ENCODE measurements at places on chromosomes 3 and 15.

GRCh38 chr3:107994956-107995715, 95.7 kb downstream of the CD47 start:
- DNase-seq, result no peak

GRCh38 chr3:63988943-63989342, 34.4 kb downstream of the PSMD6 start:
- DNase-seq, result no peak

GRCh38 chr3:179958143-179958542, 78.6 kb downstream of the PEX5L start:
- no peak for DNase-seq

GRCh38 chr15:33975022-33975565, 6.8 kb downstream of the CHRM5 start:
- no peak for DNase-seq

DNA sequence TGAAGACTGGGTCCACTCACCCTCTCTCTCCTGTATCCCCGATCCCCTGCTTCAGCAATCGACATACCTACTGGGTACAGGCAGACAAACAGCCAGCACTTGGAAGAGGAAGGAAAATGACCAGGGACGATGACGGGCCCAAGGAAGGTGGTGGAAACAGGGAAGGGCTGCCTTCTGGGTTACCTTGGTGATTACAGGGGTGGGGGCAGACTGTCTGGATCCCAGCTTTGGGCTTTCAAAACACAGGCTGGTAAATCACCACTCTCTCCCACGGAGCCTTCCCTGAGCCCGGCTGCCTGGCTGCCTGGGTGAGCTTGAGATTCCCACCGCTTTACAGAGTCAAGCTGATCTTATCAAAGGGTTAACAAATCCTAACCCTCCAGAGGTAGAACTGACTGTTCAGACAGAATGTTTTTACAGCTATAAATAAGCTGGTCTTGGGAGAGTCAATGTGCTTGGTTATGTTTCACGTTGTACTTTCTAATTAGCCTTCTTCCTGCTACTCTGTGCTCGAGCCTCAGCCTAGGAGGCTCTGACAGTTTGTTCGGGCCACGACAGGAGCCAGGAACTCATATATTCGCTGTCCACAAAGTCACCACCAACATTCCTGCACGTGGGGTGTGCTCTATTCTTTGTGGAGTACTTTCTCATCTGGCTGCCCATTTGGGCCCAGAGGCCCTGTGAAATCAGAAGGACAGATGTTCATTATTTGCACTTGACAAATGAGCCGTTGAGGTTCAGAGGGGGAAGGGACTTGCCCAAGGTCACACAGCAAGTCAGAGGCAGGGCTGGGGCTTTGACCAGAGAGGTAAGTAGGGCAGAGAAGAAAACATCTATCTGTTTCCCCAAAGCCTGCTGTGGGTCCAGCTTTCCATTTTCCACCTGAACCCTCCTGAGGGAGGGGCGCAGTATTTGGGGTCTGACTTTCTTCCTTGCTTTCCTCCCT, 63.5 kb downstream of the FEM1B start:
- peak; percentile 62 for DNase-seq

GRCh38 chr3:188001093-188001492, 152.9 kb upstream of the LPP start:
- no peak for DNase-seq

- no peak for DNase-seq
These were observed 7.7 kb downstream of the IGDCC4 start for GRCh38 chr15:65414841-65415621.

DNA sequence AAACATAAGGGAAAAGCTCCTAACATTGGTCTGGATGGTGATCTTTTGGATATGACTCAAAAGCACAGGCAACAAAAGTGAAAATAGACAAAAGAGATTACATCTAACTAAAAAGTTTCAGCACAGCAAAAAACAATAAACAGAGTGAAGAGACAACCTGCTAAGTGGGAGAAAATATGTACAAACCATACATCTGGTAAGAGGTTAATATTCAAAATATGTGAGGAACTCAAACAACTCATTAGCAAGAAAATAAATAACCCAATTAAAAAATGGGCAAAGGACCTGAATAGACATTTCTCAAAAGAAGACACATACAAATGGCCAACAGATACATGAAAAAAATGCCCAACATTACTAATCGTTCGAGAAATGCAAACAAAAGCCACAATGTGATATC, 19.0 kb upstream of the NR1I2 start:
- DNase-seq, result no peak

DNA sequence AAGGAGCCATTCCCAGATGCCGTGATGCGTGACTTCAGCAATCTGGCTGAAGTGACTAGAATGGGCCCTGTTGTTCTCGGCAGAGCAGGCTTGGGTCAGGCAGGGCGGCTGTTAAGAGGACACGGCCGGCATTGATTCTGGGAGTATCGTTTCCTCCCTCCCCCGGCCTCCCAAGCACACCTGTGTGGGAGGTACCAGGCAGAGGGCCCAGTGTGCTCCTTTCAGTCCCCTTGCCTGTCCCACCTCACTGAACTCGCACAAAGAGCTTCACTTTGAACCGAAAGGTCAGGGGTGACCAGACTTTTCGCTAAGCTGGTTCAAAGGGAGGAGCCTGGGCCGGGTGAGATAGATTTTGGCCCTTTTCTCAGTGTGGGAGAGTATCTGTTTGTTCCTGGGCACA, 92.7 kb downstream of the CEMIP start:
- no peak for DNase-seq

DNA sequence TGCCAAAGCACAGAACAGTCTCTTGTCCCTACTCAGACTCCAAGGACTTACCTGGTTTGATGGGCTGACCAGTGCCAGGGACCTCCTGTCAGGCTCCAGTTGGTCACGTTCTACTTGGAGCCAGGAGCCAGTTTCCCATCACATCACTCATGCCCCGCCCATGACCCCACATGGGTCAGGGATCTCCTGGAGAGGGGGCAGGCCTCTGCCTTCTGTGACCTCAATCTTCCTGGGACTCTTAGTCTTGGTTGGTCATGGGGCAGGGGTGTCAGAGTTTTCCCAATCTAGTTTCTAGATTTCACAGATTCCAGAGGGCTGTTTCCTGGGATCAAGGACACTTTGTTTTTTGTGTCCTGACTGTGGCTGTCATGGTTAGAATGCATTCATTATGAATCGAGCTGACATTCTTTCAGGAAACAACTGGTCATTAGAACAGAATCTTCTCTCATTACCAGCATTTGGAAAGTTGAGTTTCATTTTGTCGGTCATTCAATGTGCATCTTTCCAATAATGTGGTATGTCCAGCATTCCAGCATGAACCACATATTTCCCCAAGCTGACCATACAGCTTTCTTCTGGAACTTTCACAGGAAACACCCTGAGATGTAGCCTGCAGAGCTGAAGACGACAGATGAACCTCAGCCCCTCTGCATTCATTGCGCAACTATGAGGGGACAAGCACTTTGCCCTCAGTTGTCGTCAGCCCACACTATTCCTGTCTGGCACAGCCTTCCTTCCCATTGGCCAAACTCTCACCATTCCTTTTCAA, 19.8 kb downstream of the CYP19A1 start:
- DNase-seq, result no peak

DNA sequence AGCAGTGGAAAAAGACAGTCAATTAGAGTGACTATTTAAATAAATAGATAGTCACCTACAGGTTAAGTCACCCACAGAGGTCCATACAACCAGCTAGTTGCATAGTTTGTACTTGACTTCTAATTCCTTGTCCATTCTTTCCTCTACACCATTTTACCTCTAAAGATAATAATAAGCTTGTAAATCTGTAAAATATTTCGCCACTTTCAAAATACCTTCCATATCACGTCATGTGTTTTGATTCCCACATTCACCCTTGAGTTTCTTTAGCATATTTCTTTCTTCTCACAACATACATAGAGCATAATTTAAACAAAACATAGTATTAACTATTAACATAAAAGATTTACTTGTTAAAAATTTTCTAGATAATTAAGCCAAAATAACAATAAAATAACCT, 689.6 kb downstream of the MECOM start:
- no peak for DNase-seq

DNA sequence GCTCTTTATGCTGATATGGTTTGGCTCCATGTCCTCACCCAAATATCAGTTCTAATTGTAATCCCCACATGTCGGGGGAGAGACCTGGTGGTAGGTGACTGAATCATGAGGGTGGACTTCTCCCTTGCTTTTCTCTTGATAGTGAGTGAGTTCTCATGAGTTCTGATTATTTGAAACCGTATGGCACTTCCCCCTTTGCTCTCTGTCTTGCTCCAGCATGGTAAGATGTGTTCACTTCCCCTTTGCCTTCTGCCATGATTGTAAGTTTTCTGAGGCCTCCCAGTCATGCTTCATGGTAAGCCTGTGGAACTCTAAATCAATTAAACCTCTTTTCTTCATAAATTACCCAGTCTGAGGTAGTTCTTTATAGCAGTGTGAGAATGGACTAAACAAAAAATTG, 107.6 kb downstream of the IMPG2 start:
- DNase-seq, result no peak

DNA sequence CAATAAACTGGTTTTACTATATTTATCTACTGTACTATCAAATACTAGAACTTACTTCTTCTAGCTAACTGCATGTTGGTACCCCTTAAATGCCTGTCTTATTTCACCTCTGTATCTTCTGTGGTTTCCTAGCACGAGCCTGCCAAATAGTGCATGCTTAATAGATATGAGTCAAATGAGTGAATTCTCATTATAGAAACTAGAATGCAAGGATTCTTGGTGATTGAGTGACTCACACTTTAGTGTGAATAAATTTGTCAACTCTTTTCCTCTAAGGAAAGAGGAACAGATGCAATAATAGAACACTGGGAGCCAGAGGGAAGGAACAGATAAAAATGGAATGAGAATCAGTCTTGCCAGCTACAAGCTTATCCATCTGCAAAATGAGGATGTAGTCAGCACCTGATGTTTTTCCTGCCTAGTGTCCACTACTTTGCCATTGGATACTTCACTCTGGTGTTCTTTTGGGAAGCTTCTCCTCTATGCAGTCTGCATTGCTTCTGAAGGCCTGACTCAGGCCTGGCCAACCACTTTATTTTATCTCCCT, 189.1 kb upstream of the CADPS start:
- no peak for DNase-seq

DNA sequence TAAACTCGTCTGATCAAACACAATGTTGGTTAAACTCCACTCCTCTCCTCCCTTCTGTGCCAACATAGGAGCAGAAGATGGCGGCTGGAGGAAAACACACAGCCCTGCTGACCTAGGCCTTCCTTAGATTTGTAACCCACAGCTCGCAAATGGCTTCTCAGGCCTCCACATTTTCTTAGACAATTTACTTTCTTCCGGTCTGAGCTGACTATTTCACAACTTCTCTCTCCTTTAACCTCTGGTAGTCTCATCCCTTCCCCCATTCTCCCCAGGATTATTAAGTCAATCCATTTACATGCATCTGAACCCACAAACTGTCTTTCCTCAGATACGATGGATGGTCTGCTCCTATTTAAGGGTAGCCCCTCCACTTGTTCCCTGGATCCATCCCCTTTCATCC, 25.7 kb upstream of the ULK4 start:
- no peak for DNase-seq

DNA sequence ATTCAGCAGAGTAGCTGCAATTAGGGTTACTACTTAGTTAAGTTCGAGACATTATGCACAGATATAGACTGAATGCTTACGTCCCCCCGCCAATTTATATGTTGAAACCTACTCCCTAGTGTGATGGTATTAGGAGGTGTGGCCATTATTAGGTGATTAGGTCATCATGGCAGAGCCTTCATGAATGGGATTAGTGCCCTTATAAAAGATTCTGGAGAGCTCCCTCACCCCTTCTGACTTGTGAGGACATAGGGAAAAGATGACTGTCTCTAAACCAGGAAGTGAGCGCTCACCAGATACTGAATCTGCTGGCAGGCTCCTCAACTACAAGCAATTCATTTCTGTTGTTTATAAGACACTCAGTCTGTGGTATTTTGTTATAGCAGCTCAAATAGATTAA, 25.6 kb upstream of the TEX9 start:
- no peak for DNase-seq

GRCh38 chr3:150376001-150376848, 31.9 kb upstream of the TSC22D2 start:
- DNase-seq, result no peak

GRCh38 chr15:70112074-70112395, 14.3 kb upstream of the TLE3 start:
- no peak for DNase-seq

DNA sequence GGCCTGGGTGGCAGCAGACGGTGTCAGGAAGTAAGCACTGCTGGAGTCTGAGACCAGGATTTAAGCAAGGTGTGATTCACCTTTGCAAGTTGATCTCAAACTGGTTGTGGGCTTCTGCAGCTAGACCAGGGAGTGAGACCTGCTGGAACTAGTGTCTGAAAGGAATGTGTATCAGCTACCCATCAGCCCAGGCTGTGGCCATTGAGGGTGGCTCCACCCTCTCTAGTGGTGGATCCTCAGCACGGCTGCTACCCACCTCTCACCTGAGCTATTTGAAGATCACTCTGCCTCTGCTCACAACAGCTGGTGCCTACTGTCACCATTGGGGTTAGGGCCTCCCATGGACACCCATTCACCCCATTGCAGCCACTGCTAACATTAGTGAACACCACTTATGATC, 140.3 kb upstream of the DCBLD2 start:
- no peak for DNase-seq

GRCh38 chr15:53296603-53297002, 462.9 kb downstream of the WDR72 start:
- DNase-seq, result no peak

GRCh38 chr3:127666676-127667075, 6.1 kb upstream of the ABTB1 start:
- no peak for DNase-seq

GRCh38 chr3:52046186-52046901, 10.0 kb downstream of the DUSP7 start:
- peak; percentile 77 for DNase-seq

- DNase-seq, result peak; percentile 90
These were observed 81.9 kb downstream of the MITF start for GRCh38 chr3:69821133-69821532.

GRCh38 chr3:141337991-141338390, 30.3 kb upstream of the ZBTB38 start:
- DNase-seq, result no peak

DNA sequence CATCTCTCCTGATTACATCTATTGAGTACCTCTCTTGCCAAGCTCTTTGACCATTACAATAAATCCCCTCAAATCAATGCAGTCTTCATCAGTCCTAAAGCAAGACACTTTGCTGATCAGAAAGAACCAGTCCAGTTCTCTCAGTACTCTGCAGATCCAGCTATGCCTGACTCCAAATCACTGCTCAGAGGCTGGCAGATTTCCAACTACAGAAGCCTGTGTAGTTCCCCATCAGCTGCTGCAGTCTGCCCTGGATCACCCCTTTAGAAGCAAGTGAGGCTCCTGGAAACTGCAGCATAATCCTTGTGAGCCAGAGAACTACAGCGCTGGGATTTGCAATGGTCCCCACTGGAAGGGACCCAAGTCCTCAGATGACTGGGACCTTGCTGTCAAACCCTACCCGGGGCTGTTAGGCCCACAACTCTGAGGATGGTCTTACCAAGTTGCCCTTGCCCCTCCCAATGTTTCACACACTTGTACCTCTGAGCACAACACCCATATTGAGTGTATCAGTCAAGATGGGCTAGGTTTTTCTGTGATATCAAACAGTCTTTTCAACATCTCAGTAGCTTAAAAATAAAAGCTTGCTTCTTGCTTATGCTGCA, 81.9 kb upstream of the TOPAZ1 start:
- DNase-seq, result no peak

All from retinal pigment epithelial cell (primary cell).